Mammary epithelial cell (primary cell): ENCODE measurements at places on chromosomes 4 and X. TPM values are rescaled to one million over a fixed set of nuclear protein-coding genes. Genes with fewer than 3 reads are reported as not detected.

Gene POU4F2
- not detected in 2 replicates for total RNA-seq

Gene GSPT2
- total RNA-seq, result 5.1 and 6.2 TPM in 2 replicates

Gene PDZD4
- 0.33 TPM for total RNA-seq

DNA sequence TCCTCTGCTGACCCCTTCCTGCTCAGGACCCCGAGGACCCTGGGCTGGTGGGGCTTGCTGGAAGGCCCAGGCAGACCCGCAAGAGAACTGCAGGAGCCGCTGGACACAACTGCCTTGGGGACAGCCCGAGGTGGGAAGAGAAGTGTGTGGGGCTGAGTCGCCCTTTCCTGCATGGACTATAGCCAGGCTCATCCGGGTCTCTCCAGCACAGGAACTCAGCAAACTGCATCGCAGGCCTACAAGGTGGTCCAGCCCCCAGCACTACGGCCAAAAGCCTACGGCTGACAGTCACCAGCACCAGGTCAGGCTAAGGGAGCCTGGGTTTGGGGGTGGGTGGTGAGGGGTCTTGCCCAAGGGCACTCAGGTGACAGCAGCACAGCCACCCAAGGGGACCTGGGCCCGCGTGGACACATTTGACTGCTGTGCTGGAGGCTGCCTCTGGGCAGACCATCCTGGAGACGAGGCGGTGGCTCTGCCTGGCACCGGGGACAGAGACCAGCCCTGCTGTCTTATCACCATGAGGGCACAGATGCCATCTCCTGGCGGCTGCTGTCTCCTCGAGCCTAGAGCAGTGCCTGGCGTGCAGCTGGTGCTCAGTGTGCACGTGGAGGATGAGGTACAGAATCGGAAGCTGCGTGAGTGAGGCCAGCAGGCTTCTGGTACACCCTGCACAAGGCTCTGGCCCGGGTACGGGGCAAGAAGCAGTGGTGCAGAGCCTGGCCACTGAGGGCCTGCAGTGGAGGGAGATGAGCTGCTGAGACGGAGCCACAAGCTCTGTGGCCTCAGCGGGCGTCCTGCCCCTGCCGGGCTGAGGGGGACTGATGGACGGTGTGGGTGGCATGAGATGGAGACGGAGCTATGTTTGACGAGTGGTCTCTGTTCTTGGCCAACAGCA is 15.1 kb downstream of the LRPAP1 start:
- no peak for DNase-seq

DNA sequence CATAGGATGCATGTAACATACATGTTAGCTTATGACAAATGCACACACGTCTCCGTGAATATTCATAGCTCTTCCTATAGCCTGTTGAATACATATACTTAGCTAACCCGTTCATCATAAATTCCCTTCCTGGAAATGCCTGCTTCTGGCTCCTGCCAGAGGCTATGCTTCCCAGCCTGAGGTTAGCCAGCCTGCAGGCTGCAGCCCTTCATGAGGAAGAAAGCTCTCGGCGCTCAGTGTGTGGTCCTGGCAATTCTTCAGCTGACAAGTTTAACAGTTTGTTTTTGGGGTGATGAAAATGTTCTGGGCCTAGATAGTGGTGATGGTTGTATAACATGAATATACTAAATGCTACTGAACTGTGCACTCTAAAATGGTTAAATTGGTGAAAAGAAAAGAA is 48.8 kb upstream of the MAN2B2 start:
- no peak for DNase-seq

DNA sequence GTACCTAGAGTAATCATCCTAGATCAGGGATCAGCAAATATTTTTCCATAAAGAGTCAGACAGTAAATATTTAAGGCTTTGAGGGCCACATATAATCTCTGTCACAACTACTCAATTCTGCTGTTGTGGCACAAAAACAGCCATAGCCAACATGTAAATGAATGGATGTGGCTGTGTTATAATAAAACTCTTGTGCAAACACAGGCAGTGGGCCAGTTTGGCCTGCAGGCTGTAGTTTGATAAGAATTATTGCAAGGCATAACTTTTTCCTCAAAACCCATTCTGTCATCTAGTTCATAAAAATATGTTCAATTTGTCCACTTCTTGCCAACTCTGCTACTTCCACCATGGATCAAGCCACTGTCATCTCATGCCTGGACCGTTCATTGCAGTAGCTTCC is 39.4 kb upstream of the SHROOM4 start:
- DNase-seq, result no peak

GRCh38 chrX:31705816-31706215 is 634.0 kb upstream of the FTHL17 start:
- no peak for DNase-seq

DNA sequence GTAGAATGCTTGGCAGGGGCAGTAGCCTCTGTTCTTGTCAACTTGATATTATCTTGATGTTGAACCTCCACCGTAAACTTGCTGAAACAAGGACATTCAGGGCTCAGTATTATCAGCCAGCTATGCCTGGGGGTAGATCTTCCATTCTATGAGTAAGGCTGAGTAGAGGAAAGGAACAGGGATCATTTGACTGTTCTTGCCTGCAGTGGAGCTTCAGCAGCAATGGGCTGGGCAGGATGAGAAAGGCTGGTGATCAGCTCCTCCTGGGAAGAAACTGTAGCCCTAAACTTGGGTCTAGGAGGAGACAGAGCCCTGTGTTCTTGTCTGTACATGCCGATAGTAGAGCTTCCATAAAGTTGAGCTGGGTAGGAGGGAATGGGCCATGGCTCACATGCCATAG is 127.2 kb downstream of the CCSER1 start:
- DNase-seq, result no peak

DNA sequence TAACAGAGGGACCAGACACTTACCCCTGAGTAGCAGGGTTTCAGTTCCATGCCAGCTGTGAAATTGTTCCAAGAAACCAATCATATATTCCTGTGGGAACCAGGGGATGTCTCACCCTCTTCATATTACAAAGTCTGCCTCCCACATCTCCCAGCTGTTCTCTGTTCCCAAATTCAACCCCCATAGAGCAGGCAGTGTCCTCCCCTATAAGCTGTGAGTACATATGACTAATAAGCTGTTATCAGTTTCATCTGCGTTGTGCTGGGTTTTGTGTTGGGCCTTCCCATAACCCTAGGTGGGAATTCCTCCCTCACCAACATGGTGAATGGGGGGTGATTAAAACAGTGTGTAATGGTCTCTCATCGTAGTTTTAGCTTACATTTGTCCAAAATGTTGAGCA is 41.0 kb downstream of the CEP44 start:
- DNase-seq, result peak; percentile 69
